Regular cardiac myocyte (primary cell): ENCODE measurements at places on chromosomes 11 and 22. TPM values are rescaled to one million over a fixed set of nuclear protein-coding genes. Genes with fewer than 3 reads are reported as not detected.

Gene MUC5AC
- total RNA-seq, result not detected in 2 replicates

Gene MIOX
- under 0.01 TPM in 1 of 2 replicates, not detected in the other for total RNA-seq

Gene PIWIL4
- total RNA-seq, result 1.9 and 2.0 TPM in 2 replicates

Gene KCNC1
- not detected in 2 replicates for total RNA-seq

Gene TFIP11
- total RNA-seq, result 40.5 and 43.4 TPM in 2 replicates
